CD8-positive, alpha-beta T cell (primary cell): ENCODE measurements at places on chromosomes 13 and 19.

DNA sequence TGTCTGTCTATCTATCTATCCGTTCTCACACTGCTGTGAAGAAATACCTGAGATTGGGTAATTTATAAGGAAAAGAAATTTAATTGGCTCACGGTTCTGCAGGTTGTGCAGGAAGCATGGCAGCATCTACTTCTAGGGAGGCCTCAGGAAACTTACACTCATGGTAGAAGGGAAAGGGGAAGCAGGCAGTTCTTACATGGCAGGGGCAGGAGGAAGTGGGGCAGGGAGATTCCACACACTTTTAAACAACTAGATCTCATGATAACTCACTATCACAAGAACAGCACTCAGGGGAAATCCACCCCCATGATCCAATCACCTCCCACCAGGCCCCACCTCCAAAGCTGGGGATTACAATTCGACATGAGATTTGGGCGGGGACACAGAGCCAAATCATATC lies 105.3 kb downstream of the SLC10A2 start:
- DNase-seq: no peak

DNA sequence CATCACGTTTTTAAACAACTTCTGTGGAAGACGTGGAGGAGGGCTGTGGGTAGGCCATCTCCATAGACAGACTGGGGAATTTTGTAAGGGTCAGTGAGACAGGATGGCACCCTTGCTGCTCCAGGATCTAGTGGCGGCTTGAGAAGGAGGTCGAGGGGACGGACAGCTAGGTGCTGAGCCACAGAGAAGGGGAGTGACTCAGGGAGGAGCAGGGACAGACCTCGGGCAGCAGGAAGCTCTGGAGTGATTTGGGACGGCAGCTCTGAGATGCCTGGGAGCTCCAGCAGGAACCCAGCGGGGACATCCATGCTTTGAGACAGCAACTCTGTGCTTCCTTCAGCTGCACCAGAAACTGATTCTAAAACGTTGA lies 169.1 kb upstream of the SOX1 start:
- no peak for DNase-seq

DNA sequence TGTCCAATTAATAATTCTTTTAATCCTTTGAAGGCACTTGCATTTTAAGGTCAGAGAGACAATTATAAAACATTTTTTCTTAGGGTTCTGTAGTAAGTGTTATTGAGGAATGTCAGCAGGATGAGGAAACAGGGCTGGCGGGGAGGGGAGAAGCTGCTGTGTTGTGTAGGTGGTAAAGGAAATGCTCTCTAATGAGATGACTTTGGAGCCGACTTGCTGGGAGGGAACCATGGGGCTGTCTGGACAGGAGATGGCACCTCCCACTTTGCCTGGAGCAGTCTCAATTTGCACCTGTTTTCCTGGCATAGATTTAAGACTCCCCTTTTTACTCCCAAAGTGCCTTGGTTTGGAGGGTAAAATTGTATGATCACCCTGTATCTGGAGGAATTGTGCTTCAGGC lies 230.4 kb downstream of the ATP8A2 start:
- DNase-seq: no peak

DNA sequence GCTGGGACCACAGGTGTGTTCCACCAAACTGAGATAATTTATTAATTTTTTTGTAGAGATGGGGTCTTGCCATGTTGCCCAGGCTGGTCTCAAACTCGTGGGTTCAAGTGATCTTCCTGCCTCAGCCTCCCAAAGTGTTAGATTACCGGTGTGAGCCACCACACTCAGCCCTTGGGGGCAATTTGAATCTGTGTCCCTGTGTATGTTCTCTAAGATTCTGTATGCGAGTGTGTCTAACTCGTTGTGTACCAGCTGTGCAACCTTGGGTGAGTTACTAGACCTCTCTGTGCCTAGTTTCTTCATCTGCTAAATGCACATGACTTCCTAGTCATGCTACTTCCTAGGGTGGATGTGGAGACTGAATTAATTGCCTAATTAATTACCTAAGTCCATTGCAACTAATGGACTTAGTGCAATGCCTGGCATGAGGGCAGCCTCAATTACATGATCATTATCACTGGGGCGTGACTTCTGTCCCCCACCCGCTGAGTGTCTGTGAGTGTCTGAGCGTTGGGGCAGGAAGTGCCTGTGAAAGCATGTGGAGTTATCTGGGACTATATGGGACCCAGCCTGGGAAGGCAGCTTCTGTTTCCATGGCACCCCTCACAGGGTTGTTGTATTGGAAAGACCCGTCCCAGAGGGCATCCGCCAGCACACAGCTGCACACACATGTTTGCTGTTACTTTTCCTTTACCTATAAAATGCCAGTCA lies 1.8 kb upstream of the NCCRP1 start:
- no peak for DNase-seq

DNA sequence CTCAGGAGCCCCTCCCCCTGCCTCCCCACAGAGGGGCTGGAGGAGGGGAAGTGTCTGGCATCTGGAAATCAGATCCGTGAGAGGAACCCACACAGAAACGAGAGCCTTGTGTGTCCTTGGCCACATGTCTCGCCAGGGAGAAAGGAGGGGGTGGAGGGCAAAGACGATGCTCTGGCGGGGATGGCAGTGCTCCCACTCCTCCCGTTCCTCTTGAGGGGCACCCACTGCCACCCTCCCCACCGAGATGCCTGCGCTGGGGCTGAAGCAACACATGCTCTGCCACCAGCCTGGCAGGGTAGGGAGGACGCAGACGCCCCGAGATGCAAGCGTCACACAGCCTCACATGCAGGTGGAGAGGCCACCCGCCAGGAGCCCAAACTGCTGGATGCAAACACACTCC lies 2.8 kb downstream of the ADGRL1 start:
- DNase-seq: no peak

DNA sequence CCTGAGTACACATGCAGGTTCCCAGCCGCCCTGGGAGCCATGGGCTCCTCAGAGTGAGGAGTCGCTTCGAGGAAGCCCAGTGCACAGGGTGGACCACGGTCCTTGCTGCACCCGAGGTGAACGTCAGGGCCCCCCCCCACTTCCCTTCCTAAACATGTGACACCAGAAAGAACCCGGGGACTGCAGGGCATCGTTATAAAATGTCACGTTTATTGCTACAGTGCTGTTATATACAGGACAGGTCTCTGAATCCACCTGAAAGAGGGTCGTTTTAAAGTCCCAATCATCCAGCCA lies 3.8 kb upstream of the UQCR11 start:
- DNase-seq: peak; percentile 32

DNA sequence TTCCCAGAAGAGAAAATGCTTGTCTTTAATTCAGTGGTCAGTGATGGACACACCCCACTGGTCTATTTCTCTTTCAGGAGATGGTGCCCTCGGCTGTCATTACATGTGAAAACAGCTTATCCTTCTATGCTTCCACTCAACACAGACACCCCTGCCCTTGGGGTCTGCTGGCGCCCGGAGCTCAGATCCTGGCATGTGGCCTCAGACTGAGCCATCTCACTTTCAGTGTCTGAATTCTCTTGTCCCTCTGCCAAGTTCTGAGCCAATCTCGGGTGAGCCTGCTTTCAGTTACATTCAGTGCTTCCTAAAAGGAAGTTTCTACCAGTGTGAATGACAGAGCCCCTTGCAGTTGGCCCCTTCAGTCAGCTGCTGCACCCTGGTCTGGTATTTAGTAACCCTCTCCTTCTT lies 293.6 kb downstream of the DNAJC15 start:
- DNase-seq: no peak
